ENCODE measurements at places on chromosomes 5 and 9.
A peak's percentile ranks its signal among the peaks of the same experiment; 100 is the strongest.

- DNase-seq: no peak
Observed at GRCh38 chr5:10416868-10417267, 24.8 kb upstream of the ROPN1L start.

DNA sequence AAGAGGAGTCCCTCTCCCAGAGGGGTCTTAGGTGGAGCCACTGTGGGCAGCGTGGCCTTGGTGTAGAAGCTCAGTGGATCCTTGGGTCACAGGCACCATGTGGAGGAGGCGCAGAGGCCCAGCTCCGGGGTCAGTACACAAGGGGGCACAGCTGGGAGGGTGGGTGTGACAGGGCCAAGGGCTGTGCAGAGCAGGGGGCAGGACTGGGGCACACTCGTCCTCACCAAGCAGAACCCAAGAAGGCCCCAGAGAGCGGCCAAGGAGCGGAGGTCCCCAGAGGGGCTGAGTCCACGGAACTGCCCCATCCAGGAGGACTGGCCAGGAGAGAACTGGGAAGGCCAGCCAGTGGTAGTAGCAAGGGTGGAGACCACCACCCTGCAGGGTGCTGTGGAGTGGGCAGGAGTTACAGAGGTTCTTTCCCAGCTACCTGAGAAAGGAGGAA is 2.5 kb upstream of the LPCAT1 start:
- DNase-seq: peak; percentile 15

- no peak for DNase-seq
Observed at GRCh38 chr9:5428794-5429528, 8.8 kb downstream of the PLGRKT start.

DNA sequence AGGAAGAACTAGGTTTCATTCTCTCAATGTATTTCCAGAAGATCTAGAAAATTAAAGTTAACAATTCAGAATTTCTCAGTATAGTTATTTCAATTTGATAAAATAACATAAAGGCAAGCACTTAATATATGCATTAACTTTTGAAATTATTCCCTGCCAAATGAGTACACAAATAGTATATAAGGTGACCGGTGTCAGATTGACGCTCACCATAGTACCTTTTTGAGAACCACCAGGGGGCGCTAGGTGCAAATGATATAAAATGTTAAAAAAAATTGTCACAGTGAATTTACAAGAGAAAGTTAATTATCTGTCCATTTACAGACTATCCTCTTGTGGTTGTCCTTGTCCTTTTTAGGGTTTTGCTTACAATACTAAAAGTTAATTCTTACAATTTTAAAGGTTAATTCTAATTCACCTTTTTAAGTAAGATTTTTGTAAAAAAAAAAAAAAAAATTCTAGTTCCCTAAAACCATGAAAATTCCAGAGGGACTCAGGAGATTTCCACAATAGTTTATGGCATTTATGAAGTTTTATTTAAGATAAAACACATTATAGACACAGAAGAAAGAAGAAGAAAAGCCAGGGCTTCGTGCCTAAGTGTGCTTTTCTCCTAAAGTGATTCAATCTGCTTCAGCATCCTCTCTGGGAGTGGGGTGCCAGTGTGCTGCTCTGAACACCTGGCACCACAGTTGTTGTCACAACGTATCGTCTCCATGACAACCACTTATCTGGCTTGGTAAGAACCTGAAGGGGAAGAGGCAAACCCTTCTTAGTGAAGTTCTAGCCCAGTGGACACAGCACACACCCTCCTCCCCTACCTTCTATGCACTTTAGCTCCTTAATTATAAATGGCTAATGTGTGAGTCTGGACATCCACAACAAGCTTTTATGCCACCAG is 1.7 kb downstream of the ADAMTS16 start:
- DNase-seq: peak; percentile 52

GRCh38 chr9:111559000-111559610 is 34.1 kb downstream of the ZNF483 start:
- no peak for DNase-seq

DNA sequence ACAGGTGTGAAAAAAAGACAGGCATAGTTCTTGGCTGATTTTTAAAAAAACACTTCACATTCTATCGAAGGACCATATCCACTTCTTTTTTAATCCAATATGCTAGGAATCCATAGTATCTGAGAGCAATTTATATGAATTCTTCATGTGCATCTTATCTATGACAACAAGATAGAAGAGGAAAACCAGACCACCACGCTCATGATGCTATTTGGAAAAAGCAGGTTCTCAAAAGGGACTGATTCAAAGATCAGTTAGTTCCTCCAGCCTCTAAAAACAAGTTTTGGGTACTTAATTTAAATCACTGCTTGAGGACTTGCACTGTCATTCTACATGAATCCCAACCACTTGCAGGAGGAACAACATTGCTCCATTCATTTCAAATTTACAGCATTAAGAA is 6.3 kb downstream of the MEF2C start:
- DNase-seq: no peak

GRCh38 chr9:20220286-20220685 is 402.0 kb downstream of the MLLT3 start:
- DNase-seq: no peak

- no peak for DNase-seq
Observed at GRCh38 chr9:31774571-31774970, 609.9 kb upstream of the ACO1 start.

GRCh38 chr9:17159469-17159868 is 24.6 kb downstream of the CNTLN start:
- no peak for DNase-seq

DNA sequence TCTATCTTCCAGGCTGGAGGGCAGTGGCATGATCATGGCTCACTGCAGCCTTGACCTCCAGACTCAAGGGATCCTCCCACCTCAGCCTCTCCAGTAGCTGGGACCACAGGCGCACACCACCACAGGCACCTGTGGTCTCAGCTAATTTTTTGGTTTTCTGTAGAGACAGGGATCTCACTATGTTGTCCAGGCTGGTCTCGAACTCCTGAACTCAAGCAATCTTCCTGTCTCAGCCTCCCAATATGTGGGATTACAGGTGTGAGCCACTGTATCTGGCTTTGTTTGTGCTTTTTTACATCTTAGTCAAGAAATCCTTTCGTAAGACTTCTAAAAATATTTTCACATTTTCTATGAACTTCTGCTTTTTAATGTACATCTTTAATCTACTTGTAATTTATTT is 116.9 kb downstream of the DENND1A start:
- no peak for DNase-seq

GRCh38 chr5:5437227-5438172 is 15.0 kb downstream of the ICE1 start:
- DNase-seq: no peak

DNA sequence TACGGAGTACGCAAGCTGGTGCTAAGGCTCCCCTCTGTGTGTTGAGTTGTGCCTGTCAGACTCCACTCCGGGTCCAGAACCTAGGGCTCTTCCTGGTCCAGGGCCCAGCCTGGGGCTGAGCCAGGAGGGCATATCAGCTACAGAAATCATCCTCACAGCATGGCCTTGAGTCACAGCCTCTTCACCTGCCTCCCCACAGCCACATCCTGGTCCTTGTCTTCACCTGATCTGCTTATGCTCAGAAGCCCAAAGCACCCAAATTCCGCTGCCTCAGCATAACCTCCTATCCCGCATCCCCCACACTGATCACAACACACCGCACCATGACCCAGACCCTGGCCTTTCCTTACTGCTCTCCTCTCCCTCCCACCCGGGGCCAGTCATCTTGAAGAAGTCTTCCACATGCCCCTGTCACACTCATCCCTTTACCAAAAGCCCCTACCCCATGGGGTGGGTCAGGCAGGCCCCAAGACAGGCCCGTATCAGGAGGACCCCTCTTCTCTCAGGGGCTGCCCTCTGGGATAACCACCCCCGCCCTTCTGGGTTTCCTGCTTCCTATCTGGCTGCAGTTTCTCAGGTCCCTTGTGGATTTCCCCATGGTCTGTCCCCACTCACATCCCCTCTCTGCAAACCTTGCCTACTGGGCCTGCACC is 1.3 kb upstream of the IL3 start:
- DNase-seq: no peak

GRCh38 chr5:34487159-34487879 is 168.8 kb upstream of the RAI14 start:
- DNase-seq: no peak

All from stimulated activated CD4-positive, alpha-beta T cell treated with anti-CD3 and anti-CD28 coated beads, Interleukin-2, amount 100 ng/mL, for 24 hours (primary cell).